ENCODE measurements at places on chromosomes 7 and 10.

DNA sequence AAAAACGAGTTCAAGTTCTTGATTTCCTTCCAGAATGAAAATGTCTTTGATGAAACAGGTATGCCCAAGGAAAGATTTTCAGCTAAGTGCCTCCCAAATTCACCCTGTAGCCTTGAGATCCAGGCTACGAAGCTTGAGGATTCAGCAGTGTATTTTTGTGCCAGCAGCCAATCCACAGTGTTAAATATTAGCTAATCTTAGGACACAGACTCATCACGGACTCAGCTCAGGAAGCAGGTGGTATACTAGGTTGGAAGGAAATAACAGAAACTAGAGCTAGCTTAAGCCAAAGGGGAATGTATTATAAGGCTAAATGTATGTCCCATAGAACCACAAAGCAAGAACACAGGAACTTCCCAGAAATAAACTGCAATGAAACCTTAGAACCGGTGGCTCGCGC is 151.0 kb upstream of the PRSS1 start:
- no peaks in the 10 kb centered on the region for H3K4me1 ChIP-seq
- no peaks in the 10 kb centered on the region for H3K27me3 ChIP-seq
- no peak overlapping the region for H3K27ac ChIP-seq

GRCh38 chr10:420154-421121 is 269.0 kb downstream of the DIP2C start:
- no peak overlapping the region for H3K4me3 ChIP-seq
- DNase-seq, result no peak
- H3K27me3 ChIP-seq, result no peaks in the 10 kb centered on the region
- peaks cover 44% of the 10 kb centered on the region for H3K36me3 ChIP-seq

DNA sequence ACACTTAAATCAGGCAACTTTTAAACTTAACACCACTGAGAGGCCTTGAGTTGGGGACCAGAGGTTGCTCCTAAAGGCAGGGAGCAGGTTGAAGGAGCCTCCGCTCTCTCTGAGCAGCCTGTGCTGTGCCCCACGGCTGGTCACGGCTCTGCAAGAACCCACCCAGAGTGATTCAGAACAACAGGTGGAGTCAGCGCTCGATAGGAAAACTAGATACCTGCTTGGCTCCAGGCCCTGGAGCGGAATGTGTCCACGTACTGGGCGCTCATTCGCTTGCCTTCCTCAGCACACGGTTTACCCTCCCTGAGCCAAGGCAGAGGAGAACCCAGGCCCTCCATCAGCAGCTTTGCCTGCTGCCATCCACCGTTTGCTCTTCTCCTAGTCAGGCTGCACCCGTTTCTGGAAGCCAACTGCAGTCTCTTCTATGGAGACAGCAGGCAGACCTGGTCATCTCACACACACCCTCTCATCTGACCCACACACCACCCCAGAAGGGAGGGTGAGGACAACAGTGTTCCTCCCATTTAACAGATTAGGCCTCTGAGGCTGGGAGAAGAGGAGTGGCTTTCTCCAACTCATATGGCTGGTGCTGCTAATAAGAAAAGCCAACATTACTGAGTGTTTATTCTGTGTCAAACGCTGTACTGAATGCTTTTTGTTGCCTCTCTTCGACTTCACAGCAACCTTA is 37.6 kb upstream of the PDCD4 start:
- H3K27ac ChIP-seq, result no peak overlapping the region
- peaks cover 20% of the 10 kb centered on the region for H3K4me1 ChIP-seq
- no peaks in the 10 kb centered on the region for H3K27me3 ChIP-seq
- DNase-seq, result no peak
- no peak overlapping the region for H3K4me3 ChIP-seq

DNA sequence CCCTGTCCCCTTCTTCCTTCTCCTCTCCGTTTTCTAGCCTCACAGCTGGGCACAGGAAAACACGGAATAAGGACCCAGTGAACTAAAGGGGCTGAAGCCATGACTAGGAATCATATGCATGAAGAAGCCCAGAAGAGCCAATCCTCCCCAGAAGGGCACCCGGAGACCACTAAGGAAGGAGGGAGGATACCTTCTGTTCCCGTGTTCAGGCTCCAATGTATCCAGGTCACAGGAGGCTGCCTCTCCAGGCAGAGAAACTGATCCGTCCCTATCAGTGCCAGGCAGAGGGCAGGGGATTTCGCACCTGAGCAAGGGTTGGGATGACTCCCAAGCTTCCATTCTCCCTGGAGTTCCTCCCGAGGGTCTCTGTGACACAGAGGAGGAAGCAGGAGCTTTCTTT is 246.6 kb downstream of the SNX10 start:
- H3K4me1 ChIP-seq, result peaks cover 5% of the 10 kb centered on the region
- peaks cover 14% of the 10 kb centered on the region for H3K27me3 ChIP-seq
- no peak for DNase-seq
- H3K36me3 ChIP-seq, result no peaks in the 10 kb centered on the region
- H3K4me3 ChIP-seq, result no peak overlapping the region

- DNase-seq, result no peak
- no peaks in the 10 kb centered on the region for H3K36me3 ChIP-seq
- H3K27ac ChIP-seq, result no peak overlapping the region
- no peak overlapping the region for H3K4me3 ChIP-seq
Observed at GRCh38 chr7:107232568-107233090, 63.8 kb downstream of the HBP1 start.

DNA sequence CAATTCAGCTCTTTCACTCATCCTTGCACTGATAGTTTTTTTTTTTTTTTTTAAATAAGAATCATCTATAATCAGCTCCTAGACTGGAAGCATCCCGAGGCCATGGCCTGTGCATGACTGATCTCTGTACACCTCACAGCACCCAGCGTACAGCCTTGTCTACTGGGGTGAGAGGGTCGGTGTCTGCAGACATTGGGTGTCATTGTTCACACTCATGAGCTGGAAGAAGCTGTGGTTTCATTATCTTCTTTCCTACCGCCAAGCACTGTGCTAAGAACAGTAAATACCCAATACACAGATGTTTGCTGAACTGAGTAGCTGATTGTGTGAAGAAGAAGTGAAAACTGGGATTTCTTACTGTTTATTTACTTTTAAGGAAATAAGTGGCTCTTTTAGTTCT is 123.6 kb downstream of the CLEC2L start:
- no peaks in the 10 kb centered on the region for H3K27me3 ChIP-seq
- H3K4me1 ChIP-seq, result peaks cover 54% of the 10 kb centered on the region
- H3K27ac ChIP-seq, result peak overlapping the region; percentile 29
- peaks cover 10% of the 10 kb centered on the region for H3K36me3 ChIP-seq

- H3K4me3 ChIP-seq, result no peak overlapping the region
- H3K36me3 ChIP-seq, result no peaks in the 10 kb centered on the region
- no peaks in the 10 kb centered on the region for H3K27me3 ChIP-seq
- peaks cover 3% of the 10 kb centered on the region for H3K4me1 ChIP-seq
- DNase-seq, result no peak
- peak overlapping the region; percentile 83 for H3K27ac ChIP-seq
Observed at GRCh38 chr7:107993891-107994291, 9.1 kb downstream of the LAMB1 start.

GRCh38 chr10:33249659-33250345 is 84.7 kb downstream of the NRP1 start:
- DNase-seq, result no peak
- H3K27ac ChIP-seq, result no peak overlapping the region
- H3K4me1 ChIP-seq, result no peaks in the 10 kb centered on the region
- peaks cover 12% of the 10 kb centered on the region for H3K36me3 ChIP-seq
